ENCODE measurements at places on chromosomes 16 and 17.

GRCh38 chr16:75420987-75421819, 12.1 kb downstream of the CFDP1 start:
- DNase-seq, result peak; percentile 38

GRCh38 chr16:15949210-15950160, at the start of gene ABCC1:
ABCC1 (plus strand) TSS chr16:15949616; CDS start chr16:15949752, 136 bp downstream.
- DNase-seq, result peak; percentile 48

- peak; percentile 39 for DNase-seq
Measured at GRCh38 chr17:4199818-4200402, 56.9 kb downstream of the CYB5D2 start.

- DNase-seq, result no peak
Measured at GRCh38 chr17:20954794-20955193, 88.0 kb downstream of the USP22 start.

- no peak for DNase-seq
Measured at GRCh38 chr16:35150805-35151312, 1691.4 kb downstream of the TP53TG3F start.

- no peak for DNase-seq
Measured at GRCh38 chr16:84652566-84652965, 4.3 kb downstream of the KLHL36 start.

DNA sequence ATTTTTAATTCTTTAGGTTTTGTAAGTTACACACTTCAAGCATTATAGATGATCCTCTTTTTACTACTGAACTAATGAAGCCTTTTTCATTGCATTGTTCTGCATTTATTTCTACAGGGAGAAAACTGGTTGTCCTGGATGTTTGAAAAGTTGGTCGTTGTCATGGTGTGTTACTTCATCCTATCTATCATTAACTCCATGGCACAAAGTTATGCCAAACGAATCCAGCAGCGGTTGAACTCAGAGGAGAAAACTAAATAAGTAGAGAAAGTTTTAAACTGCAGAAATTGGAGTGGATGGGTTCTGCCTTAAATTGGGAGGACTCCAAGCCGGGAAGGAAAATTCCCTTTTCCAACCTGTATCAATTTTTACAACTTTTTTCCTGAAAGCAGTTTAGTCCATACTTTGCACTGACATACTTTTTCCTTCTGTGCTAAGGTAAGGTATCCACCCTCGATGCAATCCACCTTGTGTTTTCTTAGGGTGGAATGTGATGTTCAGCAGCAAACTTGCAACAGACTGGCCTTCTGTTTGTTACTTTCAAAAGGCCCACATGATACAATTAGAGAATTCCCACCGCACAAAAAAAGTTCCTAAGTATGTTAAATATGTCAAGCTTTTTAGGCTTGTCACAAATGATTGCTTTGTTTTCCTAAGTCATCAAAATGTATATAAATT, 53.0 kb downstream of the TUBD1 start:
- DNase-seq, result no peak

DNA sequence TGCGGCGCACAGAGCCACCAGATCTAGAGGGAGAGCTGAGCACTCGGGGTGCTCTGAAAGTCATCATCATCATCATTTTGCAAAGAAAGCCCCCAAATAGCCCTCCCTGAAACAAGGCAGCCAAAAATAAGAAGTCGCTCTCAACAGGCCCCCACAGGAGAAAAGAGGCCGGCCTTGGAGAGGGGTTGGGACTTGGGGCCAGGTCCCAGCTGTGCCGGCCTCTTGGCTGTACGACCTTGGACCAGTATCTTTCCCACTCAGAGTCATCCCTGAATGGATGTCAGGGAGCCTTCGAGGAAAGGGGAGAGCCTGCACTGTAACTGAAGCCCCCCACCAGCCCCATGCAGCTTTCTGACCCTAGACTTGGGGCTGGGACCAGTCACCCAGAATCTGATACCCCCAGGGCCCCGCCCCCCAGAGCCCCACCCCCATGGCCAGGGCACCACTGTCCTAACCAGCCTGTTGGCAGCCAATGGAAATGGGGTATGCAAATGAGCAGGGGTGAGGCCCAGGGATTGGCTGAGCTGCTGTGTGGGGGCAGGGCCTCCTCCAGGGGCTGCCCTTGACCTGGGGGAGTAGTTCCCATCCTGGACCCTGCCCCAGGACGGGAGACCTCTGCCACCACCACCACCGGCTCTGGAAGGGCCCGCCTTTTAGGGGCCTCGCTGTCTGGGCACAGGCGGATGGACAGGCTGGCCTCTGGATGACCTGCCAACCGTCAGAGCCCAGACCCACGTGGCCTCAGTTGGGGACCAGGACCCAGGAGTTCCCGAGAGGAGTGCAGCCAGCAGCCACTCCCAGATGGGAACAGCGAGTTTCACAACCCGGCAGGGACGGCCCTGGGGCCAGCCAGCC, 15.4 kb downstream of the ZFPM1 start:
- DNase-seq, result peak; percentile 74

GRCh38 chr17:27345141-27345904, 51.4 kb downstream of the WSB1 start:
- DNase-seq, result peak; percentile 49

GRCh38 chr17:4950746-4951204, at the start of gene ENO3:
ENO3 (plus strand) TSS chr17:4951119; CDS start chr17:4951830, 711 bp downstream.
- DNase-seq, result peak; percentile 76

GRCh38 chr16:66116163-66117002, 250.1 kb upstream of the CDH5 start:
- DNase-seq, result no peak

- no peak for DNase-seq
Measured at GRCh38 chr17:46056800-46057304, 57.8 kb downstream of the STH start.

GRCh38 chr17:915538-916201, 63.9 kb downstream of the NXN start:
- no peak for DNase-seq

DNA sequence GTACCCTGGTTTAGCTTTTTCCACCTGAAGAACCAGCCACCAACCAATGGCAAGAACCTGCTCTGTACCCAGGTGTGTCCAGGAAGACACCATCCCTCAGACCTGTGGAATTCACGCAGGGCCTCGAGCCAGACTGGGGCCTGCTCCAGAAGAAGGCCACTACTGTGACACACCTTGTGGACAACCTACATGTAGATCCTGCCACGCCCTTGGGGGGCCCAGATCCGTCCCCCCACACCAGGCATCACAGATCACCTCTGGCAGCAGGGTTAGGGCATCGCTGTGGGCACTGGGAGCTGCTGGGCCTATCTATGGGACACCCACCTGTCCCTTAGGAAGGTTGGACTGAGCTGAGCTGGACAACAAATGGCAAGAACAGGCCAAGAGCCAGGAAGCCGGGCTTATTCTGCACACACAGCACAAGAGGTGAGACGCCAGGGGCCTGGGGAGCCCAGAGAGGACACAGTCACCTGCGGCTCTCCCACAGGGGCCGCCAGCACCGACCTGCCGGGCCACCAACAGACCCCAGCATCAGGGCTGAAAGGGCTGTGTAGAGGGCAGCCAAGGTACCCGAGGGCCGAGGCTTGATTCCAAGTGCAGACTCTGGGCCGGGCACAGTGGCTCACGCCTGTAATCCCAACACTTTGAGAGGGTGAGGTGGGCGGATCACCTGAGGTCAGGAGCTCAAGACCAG, 7.7 kb downstream of the FAAP100 start:
- no peak for DNase-seq

GRCh38 chr17:18191967-18192366, 8.3 kb downstream of the ALKBH5 start:
- no peak for DNase-seq

DNA sequence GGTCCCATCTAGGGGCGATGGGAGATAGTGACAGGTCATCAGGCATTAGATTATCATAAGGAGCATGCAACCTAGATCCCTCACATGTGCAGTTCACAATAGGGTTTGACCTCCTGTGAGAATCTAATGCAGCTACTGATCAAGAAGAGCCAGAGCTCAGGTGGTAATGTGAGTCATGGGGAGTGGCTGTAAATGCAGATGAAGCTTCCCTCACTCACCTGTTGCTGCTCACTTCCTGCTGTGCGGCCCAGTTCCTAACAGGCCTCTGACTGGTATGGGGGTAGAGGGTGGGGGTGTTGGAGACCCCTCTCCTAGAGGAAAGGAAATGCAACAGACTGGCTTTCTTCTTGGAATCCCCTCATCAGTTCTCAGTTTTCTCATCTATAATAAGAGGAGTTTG, 131.4 kb downstream of the CA10 start:
- no peak for DNase-seq

DNA sequence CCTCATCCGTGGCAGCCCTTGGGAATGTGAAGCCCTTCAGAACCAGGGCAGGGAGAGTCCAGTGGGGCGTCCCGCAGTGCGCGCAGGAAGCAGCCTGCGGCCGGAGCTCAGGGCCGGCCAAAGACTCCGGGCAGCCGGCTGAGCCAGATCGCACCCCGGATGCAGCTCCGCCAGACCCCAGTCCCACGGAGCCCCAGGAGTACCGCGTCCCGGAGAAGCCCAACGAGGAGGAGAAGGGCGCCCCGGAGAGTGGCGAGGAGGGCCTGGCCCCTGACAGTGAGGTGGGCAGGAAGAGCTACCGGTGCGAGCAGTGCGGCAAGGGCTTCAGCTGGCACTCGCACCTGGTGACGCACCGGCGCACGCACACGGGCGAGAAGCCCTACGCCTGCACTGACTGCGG, 6.9 kb downstream of the ZNF205 start:
- no peak for DNase-seq
